ENCODE measurements at places on chromosomes 12 and 14.

- no peak for DNase-seq
Measured at GRCh38 chr14:104383088-104383995, 196.2 kb upstream of the C14orf180 start.

DNA sequence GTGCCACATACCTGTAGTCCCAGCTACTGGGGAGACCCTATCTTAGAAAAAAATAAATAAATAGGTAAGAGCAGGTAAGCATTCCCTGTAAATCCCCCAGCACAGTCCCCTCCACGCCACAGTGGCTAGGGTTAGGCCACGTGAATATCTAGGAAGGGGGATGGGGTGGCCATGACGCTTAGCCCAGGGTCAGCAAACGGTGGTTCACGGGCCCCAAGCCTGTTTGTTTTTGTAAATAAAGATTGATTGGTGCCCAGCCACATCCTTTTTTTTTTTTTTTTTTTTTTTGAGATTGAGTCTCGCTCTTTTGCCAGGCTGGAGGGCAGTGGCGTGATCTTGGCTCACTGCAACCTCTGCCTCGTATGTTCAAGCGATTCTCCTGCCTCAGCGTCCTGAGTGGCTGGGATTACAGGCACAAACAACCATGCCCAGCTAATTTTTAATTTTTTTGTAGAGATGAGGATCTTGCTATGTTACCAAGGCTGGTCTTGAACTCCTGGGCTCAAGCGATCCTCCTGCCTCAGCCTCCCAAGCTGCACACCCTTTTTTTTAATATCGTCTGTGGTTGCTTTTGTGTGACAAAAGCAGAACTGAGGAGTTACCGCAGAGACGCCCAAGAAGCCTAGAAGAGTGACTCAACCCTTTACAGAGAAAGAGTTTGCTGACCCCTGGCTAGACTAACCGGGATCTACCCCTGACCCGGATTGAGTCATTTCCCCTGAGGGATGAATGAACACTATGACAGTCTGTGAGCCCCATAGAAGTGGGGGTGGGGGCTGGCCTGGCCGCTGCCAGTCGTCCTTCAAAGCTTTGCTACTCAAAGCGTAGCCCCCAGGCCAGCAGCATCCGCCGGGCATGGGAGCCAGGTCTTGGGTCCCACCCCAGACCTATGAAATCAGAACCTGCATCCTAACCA is 113.7 kb upstream of the NCOR2 start:
- peak; percentile 91 for DNase-seq

DNA sequence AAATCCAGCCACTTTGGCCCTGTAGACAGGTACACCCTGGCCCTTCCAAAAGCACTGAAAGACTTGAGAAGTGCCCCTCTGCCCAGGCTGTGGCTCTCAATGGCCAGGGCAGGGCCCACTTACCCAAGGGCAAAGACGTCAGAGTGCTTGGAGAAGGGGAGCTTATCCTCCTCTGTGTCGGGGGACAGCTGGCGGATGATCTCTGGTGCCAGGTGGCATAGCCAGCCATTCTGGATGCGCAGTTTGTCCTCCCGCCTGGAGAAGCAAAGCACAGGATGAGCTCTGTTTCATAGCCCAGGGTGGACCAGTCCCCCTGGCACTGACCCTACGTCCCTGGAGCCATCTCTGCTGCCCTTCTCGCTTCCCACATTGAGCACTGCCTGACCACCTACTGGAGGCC is 114.9 kb upstream of the NOS1 start:
- DNase-seq = no peak

DNA sequence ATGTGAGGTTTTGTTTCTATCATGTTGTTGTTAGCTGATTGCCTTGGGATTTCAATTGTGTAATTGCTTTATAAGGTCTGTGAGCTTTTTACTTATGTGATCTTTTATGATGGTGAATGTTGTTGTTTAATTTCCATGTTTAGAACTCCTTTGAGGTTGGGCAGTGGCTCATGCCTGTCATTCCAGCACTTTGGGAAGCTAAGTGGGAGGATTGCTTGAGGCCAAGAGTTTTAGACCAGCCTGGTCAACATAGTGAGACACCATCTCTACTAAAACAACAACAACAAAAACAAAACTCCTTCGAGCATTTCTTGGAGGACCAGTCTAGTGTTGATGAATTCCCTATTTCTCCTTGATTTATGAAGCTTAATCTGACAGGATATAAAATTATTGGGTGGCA is 102.1 kb upstream of the PMCH start:
- DNase-seq = no peak

GRCh38 chr12:19792028-19792427 is 352.7 kb downstream of the AEBP2 start:
- no peak for DNase-seq
